Body of pancreas (tissue), 4 donors: ENCODE measurements at places on chromosomes 4 and X.

- DNase-seq: no peak
Measured at GRCh38 chr4:98728433-98728832, 70.0 kb upstream of the TSPAN5 start.

- DNase-seq: no peak
Measured at GRCh38 chr4:110005461-110006056, 92.9 kb downstream of the EGF start.

GRCh38 chr4:87679449-87680169 lies 29.5 kb downstream of the DMP1 start:
- DNase-seq: peak; percentile 30

GRCh38 chr4:62250100-62250499 lies 1050.0 kb downstream of the ADGRL3 start:
- no peak for DNase-seq

DNA sequence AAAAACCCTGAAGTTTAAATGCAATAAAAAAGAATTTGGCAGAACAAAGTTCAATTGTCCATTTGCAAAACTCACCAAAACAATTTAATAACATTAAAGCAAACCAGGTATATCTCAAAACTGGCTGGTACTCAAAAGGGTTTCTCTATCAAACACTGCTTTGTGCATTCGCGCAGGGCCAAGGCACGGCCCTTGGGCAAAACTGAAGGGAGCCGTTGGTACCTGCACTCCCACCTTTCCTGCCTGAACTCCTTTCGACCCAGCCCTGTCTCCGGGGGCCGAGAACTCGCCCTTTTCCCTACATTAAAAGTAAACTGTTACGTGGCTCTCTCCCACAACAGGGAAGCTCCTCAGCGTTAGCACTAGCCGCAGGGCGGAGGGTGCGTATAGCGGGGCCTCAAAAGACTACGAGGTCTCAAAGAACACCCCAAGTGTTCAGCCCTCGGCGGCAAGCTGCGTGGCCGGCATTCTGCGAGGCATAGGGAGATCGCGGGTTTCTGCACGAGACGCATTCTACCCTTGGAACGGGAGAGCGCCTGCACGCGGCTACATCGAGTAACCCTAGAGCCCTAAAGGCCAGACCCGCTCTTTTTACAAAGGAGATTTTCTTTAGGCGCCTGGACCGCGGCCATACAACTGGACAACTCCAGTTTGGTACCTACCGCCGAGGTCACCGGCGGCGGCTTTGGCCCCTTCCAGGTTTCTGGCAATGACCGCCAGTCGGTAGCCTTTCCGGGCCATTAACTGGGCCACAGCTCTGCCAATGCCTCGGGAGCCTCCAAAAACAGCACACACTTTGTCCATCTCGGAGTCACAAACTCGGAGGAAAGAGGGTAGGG lies 550 bp downstream of the CBR4 start:
- DNase-seq: peak; percentile 72
